Mucosa of gallbladder (tissue), 1 donor: ENCODE measurements at places on chromosomes 5 and 9.

GRCh38 chr9:89497257-89497963 is 503 bp downstream of the SEMA4D start:
- no peak for DNase-seq

GRCh38 chr9:18190671-18191374 is 283.1 kb upstream of the ADAMTSL1 start:
- no peak for DNase-seq

- peak; percentile 33 for DNase-seq
Observed at GRCh38 chr5:16791036-16791705, 144.9 kb downstream of the MYO10 start.

DNA sequence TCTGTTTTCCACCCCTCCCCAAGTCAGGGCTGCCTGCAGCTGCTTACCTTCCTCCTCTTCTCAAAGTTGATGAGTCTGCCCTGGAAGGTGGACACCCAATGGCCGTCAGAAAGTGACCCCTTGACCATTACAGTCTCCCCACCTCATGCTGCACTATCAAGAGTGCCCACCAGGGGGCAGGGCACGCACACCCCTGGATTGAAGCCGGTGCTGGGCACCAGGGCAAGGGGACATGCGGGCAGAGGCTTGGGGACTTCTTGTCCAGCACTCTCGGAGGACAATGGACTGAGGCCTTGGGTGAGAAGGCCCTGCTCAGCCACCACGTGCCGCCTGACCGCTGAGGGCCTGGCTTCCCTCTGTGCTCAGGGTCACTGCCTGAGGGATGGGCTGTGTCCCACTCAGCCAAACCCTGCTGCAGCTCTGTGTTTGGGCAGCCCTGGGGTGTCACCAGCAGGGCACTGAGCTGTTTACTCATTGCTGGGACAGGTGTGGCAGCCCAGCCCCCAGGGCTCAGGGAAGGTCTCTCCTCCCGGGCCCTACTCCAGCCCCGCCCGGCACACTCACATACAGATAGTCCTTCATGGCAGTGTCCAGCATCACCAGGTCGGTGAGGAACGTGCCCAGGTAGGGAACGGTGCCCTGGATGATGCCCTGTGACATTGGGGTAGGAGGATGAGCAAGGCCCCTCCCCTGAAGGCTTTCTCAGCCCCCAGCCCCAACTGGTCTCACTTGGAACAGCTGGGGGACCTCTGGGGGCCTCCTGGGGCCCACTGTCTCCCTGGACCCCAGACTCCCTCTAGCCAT is 17.7 kb downstream of the RALGDS start:
- DNase-seq = peak; percentile 63

DNA sequence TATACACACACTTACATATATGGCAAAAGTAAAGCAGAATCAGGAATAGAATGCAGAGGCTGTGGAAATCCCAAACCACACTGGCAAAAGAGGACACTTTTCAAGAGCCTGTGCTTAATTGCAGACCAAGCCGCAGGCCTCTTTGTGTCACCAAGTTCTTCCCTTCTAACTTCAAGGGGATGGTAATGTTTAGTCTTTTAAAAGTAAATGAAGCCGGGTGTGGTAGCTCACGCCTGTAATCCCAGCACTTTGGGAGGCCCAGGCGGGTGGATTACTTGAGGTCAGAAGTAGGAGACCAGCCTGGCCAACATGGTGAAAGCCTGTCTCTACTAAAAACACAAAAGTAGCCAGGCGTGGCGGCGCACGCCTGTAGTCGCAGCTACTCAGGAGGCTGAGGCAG is 28.7 kb downstream of the ROR2 start:
- DNase-seq = no peak
